ENCODE measurements at places on chromosomes 2 and 18.

DNA sequence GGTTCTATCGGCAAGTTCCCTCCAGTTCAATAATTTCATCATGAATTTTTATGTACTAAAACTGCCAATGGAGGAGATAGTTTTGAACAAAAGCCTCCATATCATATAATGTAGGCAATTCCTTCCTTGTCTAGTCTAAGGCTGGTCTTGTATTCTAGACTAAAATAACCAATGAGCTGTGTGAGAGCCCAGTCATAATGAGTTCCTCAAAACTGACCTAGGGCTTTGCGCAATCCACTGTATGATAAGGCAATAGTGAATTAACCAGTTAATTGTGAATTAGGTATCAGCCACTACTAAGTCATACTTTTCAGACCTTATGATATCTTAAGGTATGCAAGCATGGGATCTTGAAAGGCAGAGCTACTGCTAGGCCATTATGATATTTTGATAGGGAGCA, 7.6 kb upstream of the UXS1 start:
- no peak for DNase-seq

DNA sequence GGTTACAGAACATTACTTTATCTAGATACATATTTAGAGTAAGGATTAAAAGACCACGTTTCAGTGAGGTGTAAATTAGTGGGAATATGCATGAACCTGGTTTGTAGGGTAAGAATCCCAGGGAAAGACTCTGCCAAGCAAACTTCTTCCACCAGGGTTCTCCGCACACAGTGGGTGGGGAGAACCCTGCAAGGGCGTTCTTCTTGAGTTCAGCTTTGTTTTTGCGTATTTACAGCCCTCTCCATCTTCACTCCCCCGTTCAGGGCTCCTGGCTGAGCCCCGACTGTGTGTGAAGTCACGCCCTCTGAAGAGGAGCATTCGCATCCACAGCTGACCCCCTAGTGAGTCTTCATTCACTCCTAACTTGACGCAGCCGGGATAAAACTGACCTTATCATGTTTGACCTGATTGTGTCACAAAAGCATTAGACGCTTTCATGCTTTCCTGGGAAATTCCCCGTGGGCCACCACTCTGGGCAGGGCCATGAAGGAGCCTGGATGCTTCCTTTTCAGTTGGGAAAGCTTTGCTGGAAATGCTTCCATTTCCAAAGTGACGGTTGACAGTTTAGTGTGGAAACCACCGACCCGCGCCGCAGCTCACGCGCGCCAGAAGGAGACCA, 1.0 kb downstream of the ALKAL2 start:
- DNase-seq, result no peak

DNA sequence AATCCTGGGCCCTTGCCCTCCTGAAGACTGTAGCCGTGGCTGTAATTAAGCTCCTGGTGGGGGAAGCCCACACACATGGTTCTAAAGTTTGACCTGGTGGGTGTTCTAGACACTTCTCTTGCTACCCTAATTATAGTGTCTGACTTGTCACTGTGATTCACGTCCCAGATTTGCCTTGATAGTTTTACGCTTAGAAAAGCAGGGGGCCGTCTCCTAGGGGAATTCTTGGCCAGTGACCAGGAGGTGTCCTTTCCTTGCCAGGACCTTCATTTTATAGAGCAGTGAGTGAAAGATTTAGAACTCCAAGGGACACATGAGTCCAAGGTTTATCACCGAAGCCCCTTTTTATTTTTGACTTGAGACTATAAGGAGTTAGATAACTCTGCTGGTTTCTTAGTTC, 9.0 kb downstream of the TMEM214 start:
- peak; percentile 68 for DNase-seq

DNA sequence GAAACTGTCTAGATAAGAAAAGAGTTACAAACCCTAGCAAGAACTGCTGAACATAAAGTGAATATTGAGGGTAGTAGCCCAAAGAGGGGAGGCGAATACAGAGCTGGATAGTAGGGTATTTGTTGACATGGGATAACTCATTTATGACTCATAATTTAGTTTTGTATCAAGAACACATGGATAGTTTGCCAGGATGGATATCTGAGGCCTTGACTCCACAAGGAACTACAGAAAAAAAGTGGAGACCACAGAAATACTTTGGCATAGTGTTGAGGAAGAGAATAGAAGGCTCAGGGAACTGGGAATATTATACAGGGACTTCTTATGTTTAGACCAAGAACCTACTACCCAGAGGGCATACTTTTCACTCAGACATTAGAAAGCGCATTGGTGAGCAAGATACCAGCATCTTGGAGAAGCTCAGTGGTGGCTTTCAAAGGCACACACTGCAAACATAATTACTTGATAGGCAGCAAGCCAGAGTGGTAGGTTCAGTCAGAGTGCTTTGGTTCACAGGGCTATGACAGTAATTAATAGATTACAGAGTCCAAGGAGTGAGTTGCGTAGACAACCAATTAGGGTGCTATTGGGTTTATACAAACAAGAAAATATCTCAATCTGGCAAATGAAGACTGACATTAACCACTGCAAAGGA, 51.9 kb upstream of the ZBTB7C start:
- DNase-seq, result peak; percentile 56

- DNase-seq, result no peak
These were observed 56.3 kb downstream of the DIPK1C start for GRCh38 chr18:74400813-74401212.

DNA sequence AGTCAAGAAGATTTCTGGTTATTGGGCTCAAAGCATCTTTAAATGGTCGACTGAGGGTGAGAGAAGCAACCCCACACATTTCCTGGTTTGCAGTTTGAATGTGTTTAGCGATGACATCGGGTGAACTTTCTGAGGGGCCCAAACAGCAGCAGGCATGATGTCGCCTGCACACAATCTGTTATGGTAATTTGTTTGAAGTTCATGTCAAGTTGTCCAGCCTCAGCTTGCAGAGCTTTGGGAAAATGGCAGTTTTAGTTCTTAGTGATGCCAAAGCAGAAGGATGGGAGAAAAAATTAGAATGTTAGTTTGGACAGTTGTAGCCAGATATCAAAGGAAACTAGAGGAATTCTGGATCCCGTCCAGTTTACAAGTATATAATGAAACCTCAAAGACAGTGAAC, 284.6 kb downstream of the MBD5 start:
- DNase-seq, result no peak

DNA sequence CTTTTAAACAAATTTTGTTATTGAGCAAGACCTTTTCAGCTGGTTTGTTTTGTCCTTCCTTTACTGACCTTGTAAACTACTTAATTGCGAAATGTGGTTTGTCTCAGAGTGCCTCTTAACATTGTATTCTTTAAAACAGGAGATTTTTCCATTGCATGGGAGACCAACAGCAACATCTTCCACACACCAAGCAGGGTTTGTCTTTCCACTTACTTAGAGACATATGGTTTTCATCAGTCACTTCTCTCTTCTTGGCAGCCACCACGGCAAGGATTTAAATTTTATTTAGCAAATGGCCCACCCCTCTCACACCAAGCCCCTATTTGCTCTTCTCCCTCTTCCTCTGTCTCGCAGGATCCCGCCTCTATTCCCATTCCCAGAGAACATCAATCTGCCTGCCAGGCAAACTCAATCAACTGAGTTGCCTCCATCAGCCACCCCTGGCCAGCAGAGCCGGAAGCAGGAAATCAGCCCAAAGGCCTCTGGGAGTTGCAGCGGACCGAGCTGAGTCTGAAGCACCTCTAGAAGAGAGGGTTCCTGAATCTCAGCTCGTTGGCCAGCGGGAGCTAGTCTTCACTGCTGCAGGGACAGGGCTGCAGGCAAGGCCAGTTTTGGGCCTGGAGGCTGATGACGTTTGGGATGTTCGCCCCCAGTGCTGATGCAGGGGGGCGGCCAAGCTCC, 11.3 kb upstream of the CIB4 start:
- DNase-seq, result peak; percentile 8

DNA sequence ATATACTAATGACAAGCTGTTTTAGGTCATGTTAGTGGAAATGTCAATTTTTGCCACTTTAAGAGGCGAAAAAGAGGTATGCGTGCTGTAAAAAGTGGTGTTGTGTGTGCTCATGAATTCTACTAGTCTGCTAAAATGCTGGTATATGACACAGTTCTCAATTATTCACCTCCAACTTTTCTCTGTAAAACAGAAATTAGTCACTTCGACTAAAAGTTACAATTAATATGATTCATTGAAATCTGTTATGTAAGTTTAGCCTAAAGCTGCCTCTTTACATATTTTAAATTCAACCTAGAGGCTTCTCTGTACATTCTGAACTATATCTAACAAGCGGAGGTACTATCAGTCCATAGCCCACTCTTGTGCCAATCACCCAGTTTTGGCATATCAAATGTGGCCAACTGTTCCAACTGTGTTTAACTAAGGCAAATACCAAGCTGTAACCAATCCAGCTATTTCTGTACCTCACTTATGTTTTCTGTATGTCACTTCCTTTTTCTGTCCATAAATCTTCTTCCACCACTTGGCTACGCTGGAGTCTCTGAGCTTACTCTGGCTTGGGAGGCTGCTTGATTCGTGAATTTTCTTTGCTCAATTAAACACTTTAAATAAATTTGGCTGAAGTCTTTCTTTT, 20.8 kb downstream of the BAZ2B start:
- peak; percentile 53 for DNase-seq

GRCh38 chr2:3075316-3075990, 302.2 kb downstream of the EIPR1 start:
- no peak for DNase-seq

- no peak for DNase-seq
These were observed 28.8 kb upstream of the TSPYL6 start for GRCh38 chr2:54284826-54285225.

DNA sequence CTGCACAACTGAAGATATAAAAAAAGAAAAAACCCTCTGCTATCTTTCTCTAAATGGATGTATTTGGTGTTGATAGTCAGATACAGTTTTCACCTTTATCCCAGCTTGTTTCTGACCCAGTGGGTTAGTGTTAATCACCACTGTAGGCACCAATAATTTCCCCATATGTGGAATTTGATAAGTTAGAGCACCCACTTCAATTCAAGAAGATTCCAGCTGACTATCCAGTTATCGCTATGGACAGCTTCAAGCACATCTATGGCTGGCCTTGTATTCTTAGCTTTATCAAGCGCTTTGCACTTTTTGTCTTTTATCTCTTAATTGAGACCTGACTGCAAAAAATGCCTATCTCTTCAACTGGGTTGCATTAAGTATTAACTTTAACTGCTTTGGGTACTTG, 200.4 kb downstream of the NR4A2 start:
- no peak for DNase-seq

DNA sequence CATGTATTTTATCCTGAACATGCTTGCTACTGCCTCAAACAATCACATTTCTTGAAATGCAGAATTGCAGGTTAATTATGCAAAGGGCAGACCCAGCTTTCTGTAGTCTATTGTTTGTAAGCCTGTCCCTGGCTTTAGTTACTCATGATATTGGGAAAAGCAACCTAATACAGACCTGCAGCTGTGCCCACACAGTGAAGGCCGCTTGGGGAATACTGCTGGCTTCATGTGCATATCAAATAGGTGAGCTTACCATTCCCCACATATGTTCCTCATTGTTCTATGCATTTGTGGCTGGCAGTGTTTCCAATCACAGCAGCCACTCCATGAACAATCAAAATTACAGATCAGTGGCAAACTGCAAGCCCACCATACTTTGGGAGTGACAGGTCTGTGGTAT, 186.3 kb downstream of the TMEM163 start:
- DNase-seq, result no peak

- DNase-seq, result no peak
These were observed 601 bp downstream of the WDR35 start for GRCh38 chr2:19989342-19989666.
